Upper lobe of left lung (tissue), 6 donors: ENCODE measurements at places on chromosomes 4 and X.

DNA sequence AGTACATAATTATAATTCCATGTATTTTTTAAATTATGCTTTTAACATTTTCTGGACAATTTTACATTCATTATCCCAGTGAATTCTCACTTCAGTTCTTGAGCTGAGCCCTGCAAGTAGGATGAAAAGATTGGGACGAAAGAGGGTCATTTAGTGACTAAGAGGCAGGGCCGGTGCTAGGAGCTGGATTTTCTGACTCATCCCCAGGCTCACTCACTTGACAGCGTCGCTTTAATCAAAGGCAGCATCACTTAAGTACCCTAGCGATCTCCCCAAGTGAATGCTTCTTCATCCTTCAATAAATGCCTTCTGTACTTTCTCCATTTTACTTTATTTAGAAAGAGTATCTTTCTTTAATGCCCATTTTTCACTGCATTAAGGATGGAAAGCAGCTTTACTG is 263.6 kb downstream of the HS3ST1 start:
- DNase-seq = no peak

GRCh38 chr4:28730304-28730703 is 1869.7 kb downstream of the STIM2 start:
- no peak for DNase-seq

GRCh38 chr4:3415471-3416141 is 26.2 kb upstream of the HGFAC start:
- DNase-seq = no peak

GRCh38 chr4:154329268-154329868 is 162.2 kb downstream of the DCHS2 start:
- peak; percentile 17 for DNase-seq

- DNase-seq = no peak
Measured at GRCh38 chr4:184437565-184438265, 36.6 kb downstream of the IRF2 start.

GRCh38 chr4:17272154-17272553 is 239.7 kb downstream of the QDPR start:
- DNase-seq = no peak

DNA sequence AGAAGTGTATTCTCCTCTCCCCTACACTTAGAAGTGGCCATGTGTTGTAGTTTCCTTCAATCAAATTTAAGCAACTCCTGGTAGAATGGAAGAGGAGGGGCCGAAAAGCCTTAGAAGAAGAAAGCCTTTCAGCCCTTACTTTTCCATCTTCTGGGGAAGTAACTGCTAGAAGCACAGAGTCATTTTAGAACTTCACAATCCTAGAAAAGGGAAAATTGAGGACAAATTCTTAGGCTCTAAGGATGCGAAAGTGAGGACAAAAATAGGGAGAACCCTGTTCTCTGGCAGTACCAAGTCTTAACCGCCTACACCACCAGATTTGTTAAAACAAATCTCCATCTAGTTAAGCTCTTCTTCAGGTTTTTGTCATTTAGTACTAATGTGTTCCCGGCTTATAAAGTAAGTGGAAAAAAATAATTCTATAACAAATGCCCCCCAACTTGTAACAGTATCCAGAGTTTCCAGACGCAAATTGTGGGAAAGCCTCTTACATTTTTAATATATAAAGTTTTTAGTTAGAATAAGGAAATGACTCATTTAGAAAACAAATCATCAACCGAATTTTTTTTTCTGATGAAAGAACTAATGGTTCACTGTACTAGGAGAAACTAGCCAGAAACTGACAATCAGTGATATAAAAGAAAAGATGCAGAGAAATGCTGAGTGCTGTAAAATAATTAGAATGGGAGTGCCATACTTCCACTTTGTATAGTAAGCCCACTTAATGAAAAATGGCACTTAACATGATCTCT is 76.0 kb downstream of the ARAP2 start:
- DNase-seq = no peak

DNA sequence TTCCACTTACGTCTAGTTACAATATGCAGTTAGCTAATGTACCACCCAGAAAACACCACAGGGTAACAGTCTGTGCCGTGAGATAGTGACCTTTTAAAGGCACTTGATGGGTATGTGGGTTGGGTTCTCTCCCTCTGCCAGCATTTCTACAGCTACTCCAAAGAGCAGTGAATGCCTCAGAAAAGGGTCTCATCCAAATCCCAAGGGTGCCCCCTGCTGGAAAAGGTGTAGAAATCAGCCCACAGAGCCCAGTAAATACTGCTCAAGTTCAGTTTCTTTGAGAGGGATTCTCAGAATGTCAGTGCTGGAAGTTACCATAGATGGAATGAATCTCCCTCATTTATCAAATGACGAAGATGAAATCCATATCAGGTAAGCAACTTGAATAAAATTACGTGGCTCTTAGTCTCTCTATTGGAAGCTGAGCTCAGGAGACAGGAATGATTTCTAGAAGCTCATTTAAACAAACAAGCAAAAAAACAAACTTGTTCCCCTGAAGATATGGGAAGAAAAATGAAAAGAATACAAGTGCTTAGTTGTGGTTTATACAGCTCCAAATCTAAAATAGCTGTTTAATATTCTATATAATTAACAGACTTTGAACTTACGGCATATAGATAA is 9.5 kb downstream of the RNF175 start:
- DNase-seq = no peak

DNA sequence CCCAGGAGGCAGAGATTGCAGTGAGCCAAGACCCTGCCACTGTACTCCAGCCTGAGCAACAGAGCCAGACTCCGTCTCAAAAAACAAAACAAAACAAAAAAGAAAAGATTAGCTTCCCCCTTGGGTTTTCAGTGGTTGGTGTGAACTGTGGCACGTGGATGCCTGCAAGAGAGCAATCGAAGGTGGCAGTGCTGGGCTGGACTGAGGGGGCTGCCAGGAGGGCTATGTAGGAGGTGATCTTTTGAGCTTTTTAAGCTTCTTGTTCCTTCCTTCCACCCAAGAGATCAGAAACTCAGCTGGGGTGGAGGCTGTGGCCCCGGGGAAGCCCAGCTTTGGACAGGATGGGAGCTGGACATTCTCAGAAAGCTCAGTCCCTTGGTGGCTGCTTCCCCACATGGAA is 49.6 kb downstream of the PRPS1 start:
- no peak for DNase-seq

- DNase-seq = no peak
Measured at GRCh38 chrX:110276778-110277177, 41.1 kb downstream of the AMMECR1 start.

GRCh38 chr4:3708611-3709010 is 57.6 kb upstream of the ADRA2C start:
- DNase-seq = no peak

- DNase-seq = no peak
Measured at GRCh38 chr4:162157241-162157640, 6.6 kb downstream of the FSTL5 start.

- DNase-seq = no peak
Measured at GRCh38 chr4:7210824-7211223, 18.5 kb downstream of the SORCS2 start.

DNA sequence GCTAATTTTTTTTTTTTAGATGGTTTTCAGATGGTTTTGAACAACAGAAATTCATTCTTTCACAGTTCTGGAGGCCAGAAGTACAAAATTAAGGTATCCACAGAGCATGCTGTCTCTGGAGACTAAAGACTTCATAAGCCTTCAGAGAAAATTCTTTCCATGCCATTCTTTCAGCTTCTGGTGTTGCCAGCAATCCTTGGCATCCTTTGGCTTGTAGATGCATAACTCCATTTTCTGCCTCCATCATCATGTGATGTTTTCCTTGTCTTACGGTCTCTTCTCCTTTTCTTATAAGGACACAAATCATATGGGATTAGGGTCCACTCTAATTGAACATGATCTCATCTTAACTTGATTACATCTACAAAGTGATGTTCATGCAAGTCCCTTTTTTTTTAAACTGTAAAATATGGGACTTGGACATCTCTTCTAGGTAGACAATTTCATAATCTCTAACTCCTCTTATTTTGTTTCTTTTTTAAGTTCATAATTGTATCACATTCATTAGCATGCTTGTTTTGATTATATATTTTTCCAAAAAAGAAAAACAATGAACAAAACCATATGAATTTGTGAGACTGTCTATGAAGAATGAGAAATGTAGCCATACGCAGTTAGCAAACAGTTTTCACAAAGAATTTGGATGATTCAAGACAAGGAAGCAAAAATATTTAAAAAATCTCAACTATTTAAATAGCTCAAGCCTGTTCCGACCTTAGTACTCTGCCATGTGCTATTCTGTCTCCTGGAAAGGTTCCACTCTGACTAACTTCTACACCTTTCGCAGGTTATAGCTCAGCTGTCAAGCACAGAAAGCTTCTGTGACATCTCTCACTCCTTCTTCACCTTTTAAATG is 53.1 kb upstream of the GIMD1 start:
- DNase-seq = no peak

- no peak for DNase-seq
Measured at GRCh38 chr4:10288830-10289537, 168.2 kb downstream of the ZNF518B start.

DNA sequence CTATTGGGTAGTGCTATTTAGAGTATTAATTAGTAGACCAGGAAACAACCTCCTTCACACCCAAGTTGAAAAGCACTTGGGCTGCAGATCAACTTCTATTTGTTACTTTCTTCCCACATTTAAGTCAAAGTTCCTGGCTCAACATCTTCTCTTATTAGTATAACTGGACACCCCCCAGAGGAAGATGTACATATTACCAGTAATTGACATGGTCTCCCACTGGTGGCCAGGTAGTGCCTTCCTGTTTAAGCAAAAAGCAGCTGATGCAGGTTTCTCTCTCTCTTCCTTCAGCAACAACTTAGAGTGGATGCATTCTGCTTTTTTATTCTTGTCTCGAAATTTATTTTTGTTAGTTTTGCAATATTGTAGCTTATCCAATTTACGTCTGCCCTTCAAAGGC is 438.1 kb downstream of the GBA3 start:
- no peak for DNase-seq

- peak; percentile 57 for DNase-seq
Measured at GRCh38 chrX:40013266-40014195, 84.2 kb downstream of the BCOR start.

GRCh38 chr4:69689599-69689998 is 36.6 kb upstream of the UGT2A1 start:
- no peak for DNase-seq

- peak; percentile 88 for DNase-seq
Measured at GRCh38 chr4:157075811-157076577, at the start of gene GLRB. Gene GLRB, plus strand, starts transcription at chr4:157076150. Its CDS starts 1,875 bp downstream, at chr4:157078025.

DNA sequence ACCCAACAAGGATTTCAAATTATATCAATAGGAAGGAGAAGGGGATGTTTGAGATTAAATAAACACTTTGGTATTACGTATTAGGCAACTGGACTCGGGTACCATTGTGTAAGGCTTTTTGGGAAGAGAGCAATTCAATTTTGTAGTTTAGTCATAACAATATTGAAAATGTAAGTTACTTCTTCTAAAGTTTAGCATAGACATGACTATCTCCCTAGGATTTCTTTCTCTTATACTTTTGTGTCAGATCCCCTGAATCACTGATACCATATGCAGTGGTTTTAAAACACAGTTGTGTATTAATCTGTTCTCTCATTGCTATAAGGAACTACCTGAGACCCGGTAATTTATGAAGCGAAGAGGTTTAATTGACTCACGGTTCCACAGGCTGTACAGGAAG is 123.8 kb upstream of the FAM9C start:
- DNase-seq = no peak

DNA sequence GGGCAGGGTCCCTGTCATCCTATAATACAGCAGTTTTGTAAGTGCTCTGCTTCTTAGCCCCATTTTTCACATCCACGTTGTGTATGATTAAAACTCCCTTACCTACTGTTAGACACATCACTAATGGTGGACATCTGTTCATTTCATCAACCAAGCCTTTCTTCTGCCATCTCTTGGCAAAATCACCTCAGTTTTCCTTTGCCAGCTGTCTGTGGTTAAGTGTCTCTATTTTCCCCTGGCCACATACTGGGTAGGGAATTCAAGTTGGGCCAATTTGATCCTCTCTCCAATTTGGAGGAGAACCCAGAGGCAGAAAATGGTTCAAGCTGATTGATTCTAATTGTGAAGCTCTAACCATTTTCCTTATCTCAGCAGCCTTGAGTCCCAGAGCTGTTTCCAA is 436.1 kb downstream of the PCDH7 start:
- no peak for DNase-seq

GRCh38 chr4:67988991-67989390 is 25.7 kb upstream of the TMPRSS11A start:
- DNase-seq = no peak

- peak; percentile 86 for DNase-seq
Measured at GRCh38 chr4:4860600-4861389, 1.3 kb downstream of the MSX1 start.
